ENCODE measurements at places on chromosomes 6 and 20. TPM values are rescaled to one million over a fixed set of nuclear protein-coding genes. Genes with fewer than 3 reads are reported as not detected.

Gene FOXQ1
- total RNA-seq: 0.97 TPM

Gene ZKSCAN4
- 4.3 TPM for total RNA-seq

Gene GRIK2
- total RNA-seq: 25.9 TPM

Gene TUBE1
- 13.3 TPM for total RNA-seq

Gene TMEM170B
- total RNA-seq: 0.20 TPM

Gene SLC22A7
- total RNA-seq: not detected

Gene NKX2-4
- total RNA-seq: not detected

Gene IPCEF1
- not detected for total RNA-seq

Gene RAET1E
- total RNA-seq: 0.27 TPM

Gene MEP1A
- not detected for total RNA-seq

Gene ARG1
- total RNA-seq: not detected

Gene EEF1A2
- total RNA-seq: 7.1 TPM

Gene CDH22
- not detected for total RNA-seq

Gene SLC17A2
- total RNA-seq: not detected

Gene LY6G6D
- not detected for total RNA-seq
